ENCODE measurements at places on chromosomes 11 and 22.

- DNase-seq: no peak
These were observed 277.6 kb downstream of the TTC28 start for GRCh38 chr22:28402060-28402459.

DNA sequence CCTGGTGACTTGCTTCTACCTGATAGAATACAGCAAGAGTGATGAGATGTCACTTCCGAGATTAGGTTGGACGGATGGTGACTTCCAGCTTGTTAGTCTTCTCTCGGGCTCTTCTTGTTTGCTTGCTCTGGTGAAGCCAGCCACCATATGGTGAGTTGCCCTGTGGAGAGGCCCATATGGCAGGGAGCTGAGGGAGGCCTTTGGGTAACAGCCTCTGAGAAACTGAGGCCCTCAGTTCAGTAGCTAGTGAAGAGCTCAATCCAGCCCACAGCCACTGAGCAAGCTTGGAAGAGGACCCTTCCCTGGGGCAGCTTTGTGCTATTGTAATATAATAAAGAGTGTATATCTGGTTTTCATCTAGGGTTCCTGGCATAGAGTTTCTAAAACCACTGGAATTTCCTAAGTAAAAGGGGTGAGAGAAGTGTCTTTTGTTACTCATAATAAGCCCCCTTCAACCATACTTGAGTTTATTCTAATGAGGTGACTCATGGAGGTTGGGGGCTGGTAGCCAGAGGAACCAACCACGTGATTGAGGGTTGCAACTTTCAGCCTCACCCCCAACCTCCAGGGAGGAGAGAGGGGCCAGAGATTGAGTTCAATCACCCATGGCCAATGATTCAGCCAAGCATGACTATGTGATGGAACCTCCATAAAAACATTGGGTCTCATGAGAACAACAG lies 8.0 kb upstream of the TPCN2 start:
- no peak for DNase-seq

DNA sequence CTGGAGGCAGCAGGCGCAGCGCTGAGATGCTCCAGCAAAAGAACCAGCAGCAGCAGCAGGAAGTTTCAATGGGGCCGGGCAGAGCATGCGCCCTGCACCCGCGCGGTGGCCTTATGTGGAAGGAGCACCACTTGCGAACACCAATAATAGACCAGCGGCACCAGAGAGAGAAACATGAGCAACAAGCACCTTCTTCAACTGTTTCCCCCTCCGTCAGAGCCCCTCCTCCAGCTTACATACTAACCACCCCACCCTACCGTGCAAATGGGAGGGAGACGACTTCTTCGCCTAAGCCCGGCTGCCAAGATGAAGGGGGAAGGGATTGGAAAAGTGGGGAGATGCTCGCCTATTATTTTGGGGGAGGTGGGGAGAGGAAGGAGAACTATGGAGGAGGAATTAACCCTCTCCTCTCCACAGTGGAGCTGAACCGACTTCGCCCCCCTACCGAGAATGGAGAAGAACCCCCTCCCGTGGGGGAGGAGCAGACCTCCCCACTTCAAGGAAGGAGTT lies 1.1 kb downstream of the RSF1 start:
- DNase-seq: peak; percentile 77

GRCh38 chr11:5620651-5621521 lies 3.9 kb upstream of the TRIM34 start:
- no peak for DNase-seq

- no peak for DNase-seq
These were observed at the start of gene IGSF22 for GRCh38 chr11:18726040-18726439. Gene IGSF22, minus strand, starts transcription at chr11:18726188. Its CDS starts 1,952 bp downstream, at chr11:18724236.

DNA sequence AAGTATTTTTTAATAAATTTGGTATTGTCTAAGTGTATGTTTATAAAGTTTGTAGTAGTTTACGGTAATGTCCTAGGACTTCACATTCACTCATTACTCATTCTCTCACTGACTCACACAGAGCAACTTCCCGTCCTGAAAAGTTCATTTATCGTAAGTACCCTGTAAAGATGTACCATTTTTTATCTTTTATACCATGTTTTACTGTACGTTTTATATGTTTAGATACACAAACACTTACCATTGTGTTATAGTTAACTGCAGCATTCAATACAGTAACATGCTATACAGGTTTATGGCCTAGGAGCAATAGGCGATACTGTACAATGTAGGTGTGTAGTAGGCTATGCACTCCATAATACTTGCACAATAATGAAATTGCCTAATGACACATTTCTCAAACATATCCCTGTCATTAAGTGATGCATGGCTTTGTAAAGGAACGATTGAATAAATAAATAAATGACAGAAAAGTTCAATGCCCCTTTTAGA lies 12.5 kb upstream of the CARD18 start:
- no peak for DNase-seq

GRCh38 chr11:35815556-35816315 lies 128.1 kb upstream of the LDLRAD3 start:
- no peak for DNase-seq

GRCh38 chr11:66328302-66329144 lies 7.7 kb downstream of the RIN1 start:
- DNase-seq: peak; percentile 81

DNA sequence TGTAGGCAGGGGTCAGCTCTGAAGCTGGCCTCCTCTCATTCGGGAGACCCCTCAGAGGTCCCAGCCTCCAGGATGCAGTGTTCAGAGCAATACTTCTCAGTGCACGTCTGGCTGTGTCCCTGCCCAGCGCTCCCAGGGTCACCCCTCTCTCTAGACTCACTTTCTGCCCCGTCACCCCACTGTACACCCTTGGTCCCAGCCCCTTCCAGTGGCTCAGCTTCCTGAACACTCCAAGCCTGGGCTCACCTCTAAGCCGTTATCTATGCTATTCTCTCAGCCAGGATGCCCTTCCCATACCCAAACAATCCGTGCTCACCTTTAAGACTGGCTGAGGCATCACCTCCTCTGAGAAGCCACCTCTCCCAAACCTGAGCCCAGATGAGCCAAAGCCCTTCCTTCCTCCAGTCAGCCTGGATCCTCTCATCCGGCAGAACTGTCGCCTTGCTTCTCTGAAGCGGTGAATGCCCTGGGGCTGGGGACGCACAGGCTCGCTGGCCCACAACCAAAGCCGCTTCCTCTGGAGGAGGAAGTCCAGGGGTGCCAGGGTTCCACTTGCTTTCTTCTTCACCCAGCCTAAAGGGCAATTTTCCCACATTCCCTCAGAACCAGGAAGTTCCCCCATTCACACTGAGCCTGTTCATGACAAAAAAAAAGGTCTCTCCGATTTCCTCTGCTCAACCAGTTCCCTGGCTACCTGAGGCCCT lies 13.7 kb upstream of the CDKN1C start:
- no peak for DNase-seq

DNA sequence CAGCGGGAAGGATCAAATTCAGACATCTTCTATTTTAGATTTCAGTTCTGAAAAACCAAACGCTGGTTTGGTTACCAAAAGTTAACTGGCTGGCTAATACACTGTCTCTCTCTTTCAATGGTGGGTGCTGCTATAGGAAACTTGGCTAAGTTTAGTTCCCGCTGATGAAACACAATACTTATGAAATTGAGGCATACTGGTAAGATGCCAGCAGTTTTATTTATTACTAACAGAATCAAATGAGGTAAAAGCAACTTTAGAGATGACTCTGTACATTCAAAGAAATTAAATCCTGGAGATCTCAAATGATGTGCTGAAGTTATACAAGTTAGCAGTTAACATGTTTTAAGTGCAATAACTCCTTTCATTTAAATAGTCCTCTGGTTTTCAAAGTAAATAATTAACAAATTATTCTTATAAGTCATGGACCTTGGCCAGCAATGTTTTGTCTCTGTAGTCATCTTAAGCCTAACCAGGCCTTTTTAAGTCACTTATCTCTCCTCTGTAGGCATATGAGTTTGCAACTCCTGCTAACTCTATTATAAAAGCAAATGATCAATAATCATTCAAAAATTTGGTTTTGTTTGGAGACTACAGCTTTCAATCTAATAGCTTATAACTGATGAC lies 54.8 kb downstream of the PAK1 start:
- DNase-seq: no peak

DNA sequence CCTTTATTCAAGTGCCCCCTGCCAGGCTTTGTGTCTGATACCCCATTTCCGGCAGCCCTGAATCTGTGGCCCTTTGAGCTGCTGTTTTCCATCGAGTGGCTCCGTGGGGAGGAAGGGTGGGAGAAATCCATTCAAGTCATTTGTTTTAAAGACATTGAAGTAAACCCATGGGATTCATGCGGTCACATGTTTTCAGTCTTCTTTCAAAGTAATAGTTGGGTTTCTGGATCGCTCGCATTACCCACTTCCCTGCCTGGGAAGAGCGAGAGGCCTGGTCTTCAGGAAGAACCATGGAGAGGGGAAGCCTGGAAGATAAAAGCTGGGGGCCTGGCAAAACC lies 14.4 kb downstream of the DAGLA start:
- DNase-seq: no peak

- no peak for DNase-seq
These were observed 108.0 kb downstream of the KCNQ1OT1 start for GRCh38 chr11:2591805-2592204.

- DNase-seq: no peak
These were observed 16.6 kb upstream of the AMPD3 start for GRCh38 chr11:10438458-10438857.

DNA sequence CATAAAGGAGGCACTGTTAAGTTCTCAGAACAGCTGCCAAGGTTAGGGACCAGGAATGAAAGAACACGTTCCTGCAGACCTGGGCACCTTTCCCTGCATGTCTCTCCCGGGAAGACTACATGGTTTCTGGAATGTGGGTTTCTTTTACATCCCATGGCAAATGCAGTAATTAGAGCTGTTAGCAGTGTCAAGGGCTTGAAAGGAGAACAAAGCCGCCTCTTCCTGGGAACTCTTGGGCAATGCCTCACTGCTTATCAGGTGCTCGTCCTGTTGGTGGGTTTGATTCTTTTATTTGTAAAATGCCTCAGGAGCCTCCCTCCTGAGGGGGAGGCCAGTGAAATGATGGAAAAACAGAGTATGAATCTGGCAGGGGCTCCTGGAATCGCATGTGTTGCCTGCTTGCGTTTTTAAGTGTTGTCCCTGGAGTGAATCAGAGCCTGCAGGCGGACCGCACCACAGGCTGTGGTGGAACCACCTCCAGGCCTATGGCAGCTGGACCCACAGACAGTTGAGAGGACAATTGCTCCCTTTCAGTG lies 723 bp upstream of the C22orf31 start:
- no peak for DNase-seq

DNA sequence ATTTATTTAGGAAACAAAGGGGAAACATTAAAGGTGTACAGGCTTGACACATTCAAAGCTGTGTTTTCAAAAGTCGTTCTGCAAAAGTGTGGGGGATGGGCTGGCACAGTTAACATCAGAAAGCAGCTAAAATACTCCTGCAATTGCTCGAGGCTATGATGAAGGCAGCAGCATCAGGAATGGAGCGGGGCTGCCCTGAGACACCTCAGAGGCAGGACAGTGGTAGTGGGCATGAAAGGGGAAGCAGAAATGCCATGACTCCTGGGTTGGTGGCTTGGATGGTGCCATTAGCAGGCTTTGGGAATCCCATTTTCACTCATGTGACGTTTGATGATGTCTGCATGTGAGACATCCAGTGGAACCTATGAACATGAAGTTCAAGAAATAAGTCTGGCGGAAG lies 646 bp downstream of the NCAPD3 start:
- no peak for DNase-seq

DNA sequence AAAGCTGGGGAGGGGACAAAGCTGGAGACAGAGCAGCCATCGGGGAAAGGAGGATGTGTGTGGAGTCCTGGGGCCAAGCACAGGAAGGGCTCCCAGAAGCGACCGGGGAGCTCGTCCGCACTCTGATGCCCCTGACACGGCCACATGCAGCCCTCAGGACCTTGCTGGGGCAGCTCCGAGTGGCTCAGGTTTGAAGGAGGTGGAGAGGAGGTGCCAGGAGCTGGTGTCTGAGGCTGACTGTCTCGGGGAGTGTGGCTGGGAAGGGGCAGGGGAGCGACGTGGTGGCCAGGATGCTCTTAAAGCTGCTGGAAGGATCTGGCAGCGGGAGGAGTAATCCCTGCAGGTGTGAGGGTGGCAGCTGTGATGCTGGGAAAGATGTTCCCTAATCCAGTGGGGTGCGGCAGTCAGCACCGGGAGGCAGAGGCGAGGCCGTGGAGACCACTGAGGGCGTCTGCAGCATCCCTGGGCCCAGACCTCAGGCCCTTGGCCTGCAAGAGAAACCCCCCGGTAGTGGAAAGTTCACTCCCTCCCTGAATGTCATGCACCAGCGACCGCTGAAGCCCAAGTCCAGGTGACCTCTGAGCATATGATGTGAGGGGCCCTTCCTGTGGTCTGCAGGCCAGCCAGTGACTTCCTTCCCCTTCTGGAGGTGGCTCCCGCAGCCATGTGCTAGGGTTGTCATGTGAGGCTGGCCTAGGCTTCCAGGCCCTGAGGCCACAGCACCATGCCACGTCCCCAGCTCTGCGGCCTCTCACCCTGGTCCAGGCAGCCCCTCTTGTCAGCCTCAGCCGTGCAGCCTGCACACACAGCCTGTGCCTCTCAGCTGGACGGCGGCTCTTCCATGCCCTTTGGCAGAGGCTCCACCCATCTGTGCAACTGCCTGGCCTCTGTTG lies 17.2 kb upstream of the CTSD start:
- peak; percentile 25 for DNase-seq

DNA sequence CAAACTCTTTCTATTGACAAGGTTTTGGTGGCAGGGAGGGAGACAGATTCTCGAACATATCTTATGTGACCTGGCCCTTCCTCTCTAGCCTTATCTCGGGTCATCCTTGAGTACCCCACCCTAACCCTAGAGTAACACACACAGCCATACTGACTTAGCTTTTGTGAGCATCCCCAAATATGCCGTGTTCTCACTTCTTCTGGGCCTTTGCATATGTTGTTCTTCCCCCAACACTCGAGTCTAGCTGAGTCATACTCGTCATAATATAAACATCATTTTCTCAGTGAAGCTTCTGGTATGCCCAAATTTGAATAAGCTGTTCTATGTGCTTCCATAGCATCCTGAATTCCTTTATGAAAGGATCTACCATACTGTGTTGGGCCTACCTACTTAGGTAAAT lies 8.0 kb downstream of the TTC17 start:
- no peak for DNase-seq

DNA sequence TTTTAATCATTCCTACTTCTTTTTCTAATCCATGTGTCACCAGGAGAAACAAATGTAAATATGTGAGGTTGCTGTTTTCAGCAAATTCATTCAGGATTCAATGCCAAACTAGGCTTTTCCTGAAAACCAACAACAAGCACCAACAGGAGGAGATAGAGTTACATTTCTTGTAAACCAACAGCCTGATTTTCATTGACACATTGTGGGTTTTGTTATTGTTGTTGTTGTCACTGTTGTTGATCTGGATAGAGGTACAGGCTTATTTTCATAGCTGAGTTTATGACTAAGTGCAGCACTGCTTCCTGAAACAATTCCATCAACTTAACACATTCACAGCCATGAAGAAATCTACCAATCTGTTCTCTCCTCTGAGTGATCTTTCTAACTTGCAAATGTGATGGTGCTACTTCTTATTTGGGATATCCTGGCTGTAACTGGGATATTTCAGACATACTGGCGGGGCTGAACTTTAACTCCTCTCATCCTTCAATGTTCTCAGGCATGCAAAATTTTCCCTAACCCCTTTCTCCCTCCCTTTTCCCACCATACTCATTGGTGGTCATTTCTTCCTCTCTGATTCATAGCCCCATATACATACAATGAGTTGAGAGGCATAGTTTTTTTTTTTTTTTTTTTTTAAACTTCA lies 65.5 kb downstream of the ME3 start:
- DNase-seq: no peak

All from activated CD4-positive, CD25-positive, alpha-beta regulatory T cell treated with anti-CD3 and anti-CD28 coated beads, Interleukin-2, amount 50 U/mL, for 72 hours (primary cell).